ENCODE measurements at places on chromosomes 1 and 21.

DNA sequence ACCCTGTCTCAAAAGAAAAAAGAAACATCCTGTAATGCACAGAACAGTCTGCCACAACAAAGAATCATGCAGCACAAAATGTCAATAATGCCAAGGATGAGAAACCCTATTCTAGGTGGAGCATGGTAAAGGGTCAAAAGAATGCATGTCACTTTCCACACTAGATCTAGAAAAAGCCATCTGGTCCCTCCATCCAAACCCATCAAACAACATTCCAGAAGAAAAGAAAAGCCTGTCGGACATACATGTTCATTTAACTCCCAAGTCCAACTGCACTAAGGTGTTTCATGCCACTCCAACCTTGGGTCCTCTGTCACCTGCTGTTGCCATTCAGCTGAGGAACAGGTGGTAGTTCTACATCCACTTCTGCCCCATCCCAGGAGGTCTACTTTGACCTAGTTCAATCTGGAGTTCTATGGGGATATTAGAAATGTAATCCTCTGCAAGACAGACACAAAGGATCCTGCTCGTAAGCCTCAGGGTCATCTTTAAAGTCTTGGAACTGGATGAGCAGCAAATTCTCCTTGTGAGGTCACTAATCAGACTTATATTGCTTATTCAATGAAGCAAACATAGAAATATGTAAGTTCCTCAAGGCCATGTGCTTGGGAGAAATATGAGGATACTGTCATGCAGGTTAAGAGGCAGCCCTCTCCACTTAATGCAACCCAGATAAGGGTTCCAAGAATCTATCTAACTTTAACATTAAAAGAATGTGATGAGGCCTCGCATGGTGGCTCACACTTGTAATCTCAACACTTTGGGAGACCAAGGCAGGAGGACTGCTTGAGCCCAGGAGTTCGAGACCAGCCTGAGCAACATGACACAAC, 3.7 kb downstream of the DEDD start:
- no peak for DNase-seq

- DNase-seq, result no peak
These were observed 14.5 kb downstream of the GNB1 start for GRCh38 chr1:1876335-1876930.

DNA sequence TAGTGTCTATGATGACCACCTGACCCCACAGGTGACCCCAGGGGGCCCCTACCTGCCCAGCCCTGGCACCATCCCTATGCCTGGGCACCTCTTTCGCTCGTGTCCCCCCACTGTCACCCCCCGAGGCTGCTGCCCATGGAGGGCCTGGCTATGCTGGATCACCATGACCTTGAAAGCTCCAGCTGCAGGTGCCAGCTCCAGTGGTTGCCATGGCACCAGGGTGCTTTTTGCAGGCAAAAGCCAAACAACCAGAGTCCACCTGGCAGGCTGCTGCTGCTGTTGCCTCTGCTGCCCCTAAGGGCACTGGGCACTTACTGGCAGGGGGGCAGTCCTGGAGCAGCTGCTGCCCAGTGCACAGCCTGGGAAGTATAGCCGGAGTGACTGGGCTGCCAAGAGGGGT, 21.7 kb downstream of the ETNK2 start:
- no peak for DNase-seq

DNA sequence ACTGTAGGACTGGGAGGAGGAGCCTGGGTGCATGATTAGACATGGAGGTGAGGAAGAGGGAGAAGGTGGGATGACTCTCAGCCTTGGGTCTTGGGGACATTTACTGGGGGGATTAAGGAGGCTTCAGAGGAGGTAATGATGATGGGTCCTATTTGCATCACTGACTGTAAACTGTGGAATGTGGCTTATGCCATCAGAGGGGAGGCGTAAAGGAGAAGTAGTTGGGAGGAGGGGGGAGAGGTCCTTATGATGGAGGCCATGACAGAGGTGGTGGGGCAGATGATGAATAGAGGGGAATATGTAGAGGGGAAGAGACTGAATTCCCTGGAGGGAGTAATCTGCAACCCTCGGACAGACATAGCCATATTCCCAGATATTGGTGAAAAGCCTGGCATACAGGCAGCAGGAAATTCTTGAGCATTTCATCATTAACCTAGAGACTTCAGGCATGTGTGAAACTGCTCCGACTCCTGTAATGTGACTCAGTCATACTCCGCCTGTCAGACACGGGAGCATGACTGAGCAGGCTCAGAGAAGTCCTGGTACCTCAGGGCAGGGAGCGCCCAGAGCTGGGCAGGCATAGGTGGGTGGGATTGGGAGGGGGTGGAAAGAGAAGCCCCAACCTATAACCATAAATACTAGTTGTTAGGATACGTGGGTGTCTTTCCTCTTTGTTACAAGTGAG, 8.0 kb upstream of the LCE5A start:
- no peak for DNase-seq

DNA sequence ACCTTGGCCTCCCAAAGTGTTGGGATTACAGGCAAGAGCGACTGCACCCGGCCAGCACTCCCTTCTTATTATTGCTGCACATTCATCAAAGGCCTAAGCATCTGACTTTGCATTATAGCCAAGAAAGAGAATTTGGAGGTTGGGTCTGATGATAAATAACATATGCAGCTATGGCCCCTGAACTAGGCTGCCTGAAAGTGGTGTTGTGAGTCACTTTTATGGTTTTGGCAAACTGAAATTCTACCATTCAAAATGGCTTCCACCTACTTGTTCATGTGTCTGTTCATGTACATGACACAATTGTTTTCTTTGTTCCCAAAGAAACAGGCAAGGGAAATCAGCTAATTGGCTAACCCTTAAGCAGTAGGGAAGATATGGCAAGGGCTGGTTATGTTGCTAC, 25.0 kb upstream of the UAP1 start:
- no peak for DNase-seq

DNA sequence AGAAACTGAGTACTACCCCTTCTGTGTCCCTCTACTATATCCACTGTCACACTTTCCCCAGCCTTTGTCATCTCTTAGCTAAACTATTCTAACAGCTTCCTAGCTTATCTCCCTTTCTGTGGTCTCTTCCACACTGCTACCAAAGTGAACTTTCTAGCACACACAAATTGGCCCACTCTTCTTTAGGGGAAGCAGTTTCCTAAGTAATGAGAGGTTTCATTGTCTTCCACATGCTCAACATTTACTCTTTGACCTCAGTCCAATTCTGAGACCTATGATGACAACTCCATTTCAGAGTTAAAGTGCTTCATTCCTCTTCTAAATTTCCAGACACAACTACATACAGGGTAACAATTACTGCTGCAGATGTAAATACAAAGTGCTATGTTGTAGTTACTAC, 32.9 kb downstream of the SCYL3 start:
- peak; percentile 27 for DNase-seq

GRCh38 chr1:231106347-231106746, 55.5 kb upstream of the TRIM67 start:
- DNase-seq, result peak; percentile 39
